Right cardiac atrium (tissue), 5 donors: ENCODE measurements at places on chromosomes 5 and 9. TPM values are rescaled to one million over a fixed set of nuclear protein-coding genes. Genes with fewer than 3 reads are reported as not detected.

- no peak for DNase-seq
Observed at GRCh38 chr9:108762348-108763055, 93.3 kb downstream of the ACTL7B start.

- DNase-seq, result peak; percentile 0
Observed at GRCh38 chr5:178297751-178298150, 65.1 kb upstream of the PHYKPL start.

DNA sequence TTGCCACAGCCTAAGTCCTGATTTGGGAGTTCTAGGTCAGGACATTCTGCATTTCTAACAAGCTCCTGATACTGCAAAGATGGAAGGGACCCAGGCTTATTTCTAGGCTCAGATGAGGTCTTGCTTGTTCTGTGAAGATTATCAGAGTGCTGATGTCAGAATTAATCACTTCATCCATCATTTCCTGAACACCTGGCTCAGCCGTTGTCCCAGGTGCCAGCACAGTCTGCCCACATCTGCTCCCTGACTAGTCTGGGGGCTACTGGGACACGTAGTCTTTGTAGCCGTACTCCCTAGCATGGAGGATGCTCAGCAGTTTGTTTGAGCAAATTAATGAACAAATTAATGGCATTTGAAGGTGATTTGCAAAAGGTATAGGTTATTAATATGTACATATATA, 17.9 kb upstream of the SPINK4 start:
- no peak for DNase-seq

Gene LRRC19
- not detected for polyA plus RNA-seq

DNA sequence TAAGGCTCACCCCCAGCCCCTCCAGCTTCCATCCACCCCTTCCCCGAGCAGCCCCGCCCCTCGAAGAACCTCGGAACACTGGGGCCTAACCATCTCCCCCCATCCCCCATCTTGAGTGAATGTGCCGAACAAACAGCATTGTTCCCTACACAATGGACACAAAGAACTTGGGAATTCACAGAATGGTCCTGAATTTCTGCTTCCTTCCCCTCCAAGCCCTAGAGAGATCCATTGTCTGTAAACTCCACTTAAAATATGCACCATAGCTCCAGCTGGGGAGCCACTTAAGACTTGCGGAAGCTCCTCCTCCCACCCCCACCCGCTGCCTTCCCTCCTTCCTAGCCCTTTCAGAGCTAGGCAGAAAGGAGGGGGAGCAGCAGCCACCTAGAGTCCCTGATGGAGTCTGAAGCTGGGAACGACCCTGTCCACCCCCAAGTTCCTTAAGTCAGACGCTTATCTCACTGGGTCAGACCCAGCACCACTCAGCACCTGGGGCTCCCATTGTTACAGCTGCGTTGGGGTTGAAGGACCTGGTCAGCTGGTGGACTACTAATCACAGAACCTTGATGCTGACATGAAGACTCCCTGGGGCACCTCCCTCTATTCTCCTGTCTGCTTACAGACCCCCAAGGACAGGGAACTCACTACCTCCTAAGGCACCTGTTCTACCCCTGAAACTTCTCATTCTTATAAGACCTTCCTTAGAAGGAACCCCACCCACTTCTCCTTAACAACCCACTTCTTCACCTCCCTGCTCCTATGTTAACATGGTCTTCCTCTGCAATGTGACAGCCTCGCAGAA, 61.4 kb downstream of the PCDH1 start:
- DNase-seq, result no peak

Gene DRD1
- polyA plus RNA-seq, result not detected

DNA sequence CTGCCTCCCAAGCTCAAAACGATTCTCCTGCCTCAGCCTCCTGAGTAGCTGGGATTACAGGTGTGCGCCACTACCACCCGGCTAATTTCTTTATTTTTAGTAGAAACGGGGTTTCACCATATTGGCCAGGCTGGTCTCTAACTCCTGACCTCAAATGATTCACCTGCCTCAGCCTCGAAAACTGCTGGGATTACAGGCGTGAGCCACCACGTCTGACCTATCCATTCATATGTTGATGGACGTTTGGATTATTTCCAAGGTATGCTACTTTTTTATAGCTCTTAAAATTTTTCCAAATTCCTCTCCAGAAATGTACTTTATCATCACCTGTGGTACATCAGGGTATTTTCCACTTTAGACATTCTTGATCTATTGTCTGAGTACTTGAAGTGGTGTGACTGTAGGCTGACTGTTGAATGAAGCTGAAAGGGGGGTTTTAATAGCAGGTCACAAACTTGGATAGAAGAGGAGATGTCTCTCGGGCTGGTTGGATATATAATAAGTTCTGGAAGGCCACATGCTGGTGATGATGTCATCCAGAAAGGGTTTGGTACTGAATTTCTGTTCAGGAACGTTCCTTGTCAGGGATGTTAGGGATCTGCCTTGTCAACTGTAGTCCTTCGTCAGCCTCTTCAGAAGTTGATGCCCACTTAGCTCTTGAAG, 7.4 kb downstream of the CTNNA1 start:
- no peak for DNase-seq

DNA sequence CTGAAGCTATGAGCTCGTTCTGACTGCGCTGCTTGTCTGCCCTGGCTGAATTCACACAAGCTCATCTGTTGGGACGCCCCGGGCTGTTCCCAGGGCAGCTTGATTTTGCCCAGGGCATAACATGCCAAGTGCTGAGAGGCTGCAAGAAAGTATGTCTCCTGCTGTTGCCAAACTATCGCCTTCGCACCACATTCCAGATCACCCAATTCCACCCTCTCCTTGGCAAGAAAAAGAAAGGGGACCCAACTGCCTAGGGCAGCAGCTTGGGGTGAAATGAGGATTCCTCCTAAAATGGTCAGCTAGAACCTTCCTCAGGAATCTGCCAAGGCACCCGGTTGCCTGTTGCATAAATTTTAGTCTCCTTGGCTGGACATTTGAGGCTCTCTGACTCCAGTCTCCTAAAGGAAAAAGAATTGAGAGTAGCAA, 21.2 kb downstream of the COL15A1 start:
- DNase-seq, result no peak

- peak; percentile 89 for DNase-seq
Observed at GRCh38 chr9:21801683-21802417, 586 bp upstream of the MTAP start.

GRCh38 chr5:176474476-176474875, 26.3 kb downstream of the FAF2 start:
- DNase-seq, result no peak

GRCh38 chr5:73482383-73483136, 15.7 kb upstream of the BTF3 start:
- DNase-seq, result no peak

Gene GGTA1
- 42.5 TPM for polyA plus RNA-seq

GRCh38 chr9:124284237-124284831, 26.6 kb downstream of the NEK6 start:
- DNase-seq, result peak; percentile 61

Gene EIF4E1B
- not detected for polyA plus RNA-seq

Gene TLN1
- 171 TPM for polyA plus RNA-seq

Gene TRIM7
- polyA plus RNA-seq, result 4.4 TPM

- DNase-seq, result no peak
Observed at GRCh38 chr5:149656576-149657182, 73.4 kb upstream of the PPARGC1B start.

GRCh38 chr5:62315376-62316175, 9.6 kb downstream of the KIF2A start:
- DNase-seq, result no peak

Gene ADRB2
- 2.4 TPM for polyA plus RNA-seq

Gene TLX3
- polyA plus RNA-seq, result not detected

DNA sequence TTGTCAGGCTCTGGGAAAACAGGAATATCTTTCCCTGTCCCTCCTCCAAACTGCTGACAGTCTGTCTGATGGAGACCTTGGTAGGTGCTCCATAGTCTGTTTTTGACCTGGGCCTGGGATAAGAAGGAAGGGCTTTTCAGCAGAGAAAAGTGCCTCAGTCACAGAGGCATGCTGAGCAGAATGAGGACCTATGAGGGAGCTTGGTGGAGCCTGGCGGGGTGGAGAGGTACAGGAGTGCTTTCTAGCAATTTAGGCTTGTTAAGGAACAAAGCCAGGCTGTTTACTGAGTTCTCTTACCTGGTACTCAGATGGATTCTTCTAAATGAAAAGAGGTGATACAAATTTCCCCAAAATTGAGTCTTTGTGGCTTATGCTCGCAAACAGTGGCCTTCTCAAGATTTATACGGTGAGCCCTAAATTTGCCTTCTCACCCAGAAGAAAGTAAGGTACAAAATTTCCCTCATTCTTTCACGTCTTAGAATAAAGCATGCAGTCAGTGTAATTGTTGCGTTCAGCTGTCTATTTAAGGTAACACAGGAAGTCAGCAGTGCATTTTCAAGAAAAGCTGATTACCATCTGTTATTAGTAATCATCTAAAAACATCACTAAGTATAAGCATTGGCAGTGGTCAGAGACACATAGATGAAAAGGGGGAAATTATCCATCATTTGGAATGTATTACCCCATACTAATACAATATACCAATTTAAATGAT, 28.6 kb upstream of the IL13 start:
- no peak for DNase-seq

DNA sequence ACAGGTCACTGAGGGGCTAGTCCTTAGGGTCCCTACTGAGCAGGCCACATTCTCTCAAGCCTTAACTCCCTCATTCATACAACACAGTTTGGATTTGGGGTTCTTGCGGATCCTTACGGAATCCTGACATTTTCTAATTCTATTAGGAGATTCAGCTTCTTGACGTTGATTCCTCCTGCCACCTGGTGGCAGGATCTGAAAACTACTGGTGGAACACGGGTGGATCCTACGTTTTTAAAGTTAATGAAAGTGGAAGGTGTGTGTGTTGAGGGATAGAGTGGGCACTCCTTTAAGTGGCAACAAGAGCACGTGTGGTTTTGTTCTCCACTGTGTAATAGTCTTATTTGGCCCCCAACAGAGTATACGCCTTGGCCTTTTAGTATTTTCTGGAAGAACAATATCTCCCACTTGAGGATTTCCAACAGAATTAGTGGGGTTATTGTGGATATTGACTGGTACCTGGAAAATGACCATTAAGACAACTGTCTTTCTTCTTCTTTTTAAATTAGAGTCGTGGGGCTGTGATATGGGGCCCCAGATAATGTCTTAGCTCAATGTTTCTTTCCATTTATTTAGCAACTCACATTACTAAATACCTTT, 25.2 kb downstream of the SLC28A3 start:
- DNase-seq, result peak; percentile 36

DNA sequence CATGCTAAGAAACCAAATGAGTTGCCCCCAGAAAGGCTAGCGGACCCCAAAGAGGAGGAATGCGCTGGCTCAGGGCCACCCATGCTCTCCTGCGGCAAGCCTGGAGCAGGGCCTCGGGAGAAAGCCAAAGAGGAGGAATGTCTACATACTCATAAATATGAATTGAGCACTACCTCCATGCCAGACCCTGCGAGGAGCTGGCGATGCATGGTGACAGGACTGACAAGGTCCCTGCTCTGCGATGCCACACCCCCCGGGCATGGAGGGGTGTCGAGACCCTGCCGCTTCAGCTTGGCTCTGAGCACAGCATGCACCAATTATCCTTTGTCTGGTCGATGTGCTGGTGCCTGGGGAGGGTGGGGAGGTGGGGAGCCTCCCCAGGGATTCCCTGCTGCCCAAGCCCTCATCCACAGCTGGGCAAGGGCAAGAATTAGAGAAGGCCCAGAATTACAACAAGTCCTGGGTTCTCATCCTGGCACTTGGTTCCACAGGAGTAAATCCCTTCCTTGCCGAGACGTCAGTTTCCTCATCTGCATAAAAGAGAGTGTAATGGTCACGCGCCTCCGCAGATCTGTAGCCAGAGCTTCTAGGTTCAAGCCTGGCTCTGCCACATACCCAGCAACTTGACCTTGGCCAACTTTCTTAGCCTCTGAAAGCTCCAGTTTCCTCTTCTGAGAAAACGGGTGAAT, 74.4 kb downstream of the FAM114A2 start:
- DNase-seq, result no peak

Gene DAPK1
- 5.2 TPM for polyA plus RNA-seq
